Cortex of kidney (tissue), 1 donor: ENCODE measurements at places on chromosomes 5 and 9.

DNA sequence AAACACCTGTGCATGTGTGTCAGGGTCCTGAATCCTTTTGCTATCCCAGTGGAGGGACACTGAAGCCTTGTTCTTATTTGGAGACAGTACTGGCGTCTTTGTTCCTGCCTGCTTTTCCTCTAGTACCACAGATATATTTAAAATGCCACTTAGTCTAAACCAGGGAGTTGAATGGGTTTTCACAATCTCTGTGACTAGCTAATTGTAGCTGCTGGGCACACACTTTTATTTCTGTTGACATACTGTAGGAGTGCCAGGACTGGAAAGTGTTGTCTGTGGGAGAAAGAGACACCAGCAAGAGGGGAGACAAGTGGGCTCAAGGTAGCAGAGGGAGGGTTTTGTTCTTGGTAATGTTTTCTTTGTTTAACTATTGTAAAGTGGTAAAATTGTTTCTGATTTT lies 174.0 kb upstream of the SV2C start:
- DNase-seq, result no peak

DNA sequence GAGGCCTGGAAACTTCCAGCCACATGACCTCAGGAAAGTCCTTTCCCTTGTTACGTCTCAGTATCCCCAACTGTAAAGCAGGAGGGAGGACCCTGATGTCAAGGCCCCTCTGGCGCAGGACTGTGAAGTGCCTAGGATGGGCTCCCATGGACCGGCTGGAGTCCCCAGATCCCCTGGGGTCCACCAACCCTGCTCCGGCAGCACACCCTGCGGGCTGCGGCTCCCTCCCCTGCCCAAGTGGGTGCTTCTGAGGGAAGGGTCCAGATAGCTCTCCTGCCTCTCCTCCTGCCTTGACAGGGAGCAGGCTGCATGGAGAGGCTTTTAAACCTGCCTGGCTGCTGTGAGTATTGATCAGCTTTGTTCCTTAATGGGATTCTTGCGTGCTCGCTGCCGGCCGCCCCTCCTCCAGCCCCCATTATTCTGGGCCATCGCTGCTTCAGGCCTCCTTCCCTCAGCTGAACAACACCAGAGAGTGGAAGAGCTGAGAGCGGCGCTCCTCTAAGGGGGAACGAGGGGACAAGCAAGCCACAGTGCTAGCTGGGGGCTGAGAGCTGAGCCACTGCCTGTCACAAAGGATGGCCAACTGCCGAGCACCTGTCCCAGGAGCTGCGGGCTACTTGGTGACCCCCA lies 25.6 kb upstream of the NTNG2 start:
- DNase-seq, result no peak

- no peak for DNase-seq
Observed at GRCh38 chr5:142602720-142603245, 83.1 kb downstream of the FGF1 start.

DNA sequence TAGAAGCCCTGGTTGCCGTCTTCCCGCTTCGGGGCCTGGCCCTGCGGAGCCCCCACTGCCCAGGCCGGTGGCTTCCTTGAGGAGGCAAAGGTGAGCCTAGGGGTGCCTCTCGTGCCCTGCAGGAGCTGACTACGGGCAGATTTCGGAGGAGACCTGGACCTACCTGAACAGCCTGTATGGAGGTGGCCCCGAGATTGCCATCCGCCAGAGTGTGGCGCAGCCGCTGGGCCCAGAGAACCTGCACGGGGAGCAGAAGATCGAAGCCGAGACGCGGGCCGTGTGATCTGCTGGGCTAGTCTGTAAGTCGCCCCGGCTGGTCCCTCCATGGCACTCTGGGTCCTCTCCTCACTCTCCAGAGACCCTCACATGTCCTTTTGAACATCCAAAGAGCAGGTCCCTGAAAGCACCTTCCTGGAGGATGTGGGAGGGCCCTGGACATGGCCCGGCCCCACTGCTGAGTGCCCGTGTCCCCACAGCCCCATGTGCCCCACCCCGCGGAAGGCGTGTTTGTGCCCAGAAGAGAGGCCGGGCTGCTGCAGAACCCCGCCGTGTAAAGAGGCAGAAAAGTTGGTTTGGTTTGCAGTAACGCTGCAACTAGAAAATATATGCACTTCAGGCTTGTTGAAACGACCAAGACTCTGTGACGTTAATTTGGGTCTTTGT lies 44.9 kb downstream of the USP20 start:
- no peak for DNase-seq

GRCh38 chr5:36373527-36374086 lies 71.9 kb upstream of the RANBP3L start:
- no peak for DNase-seq
